ENCODE measurements at places on chromosomes 1 and 21. TPM values are rescaled to one million over a fixed set of nuclear protein-coding genes. Genes with fewer than 3 reads are reported as not detected.

GRCh38 chr1:19840228-19840627 is 25.1 kb upstream of the RNF186 start:
- no peak for DNase-seq

DNA sequence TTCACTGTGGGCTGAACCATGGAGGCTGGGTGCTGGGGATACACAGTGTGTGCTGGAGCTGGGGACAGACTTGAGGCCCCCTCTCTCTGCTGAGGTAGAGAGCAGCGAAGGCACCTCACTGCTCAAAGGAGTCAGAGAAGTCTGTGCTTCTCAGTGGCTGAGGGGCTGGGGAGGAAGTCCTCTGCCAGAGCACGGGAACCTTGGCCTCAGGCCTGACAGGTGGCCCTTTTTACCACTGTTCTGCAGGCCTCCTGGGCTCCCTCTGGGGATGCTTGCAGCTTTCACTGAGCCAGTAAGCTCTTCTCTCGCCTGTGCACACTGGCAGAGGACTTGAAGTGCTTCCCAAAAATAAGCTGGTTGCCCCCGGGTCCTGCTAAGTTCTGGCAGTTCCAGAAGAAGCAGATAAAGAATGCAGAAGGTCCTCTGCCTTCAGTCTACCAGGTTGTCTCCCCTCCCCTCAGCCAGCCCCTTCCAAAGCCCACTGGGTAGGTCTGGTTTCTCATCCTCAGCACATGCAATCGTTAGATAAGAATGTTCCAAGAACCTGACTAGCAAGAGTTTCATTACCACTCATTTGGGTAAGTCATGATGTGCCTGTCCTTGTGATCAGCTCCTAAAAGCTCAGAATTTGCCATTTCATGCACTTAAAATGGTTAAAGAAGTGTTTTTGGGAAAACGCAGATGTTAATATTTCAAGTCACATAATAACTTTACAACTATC is 53.9 kb downstream of the TENT5C start:
- DNase-seq: no peak

DNA sequence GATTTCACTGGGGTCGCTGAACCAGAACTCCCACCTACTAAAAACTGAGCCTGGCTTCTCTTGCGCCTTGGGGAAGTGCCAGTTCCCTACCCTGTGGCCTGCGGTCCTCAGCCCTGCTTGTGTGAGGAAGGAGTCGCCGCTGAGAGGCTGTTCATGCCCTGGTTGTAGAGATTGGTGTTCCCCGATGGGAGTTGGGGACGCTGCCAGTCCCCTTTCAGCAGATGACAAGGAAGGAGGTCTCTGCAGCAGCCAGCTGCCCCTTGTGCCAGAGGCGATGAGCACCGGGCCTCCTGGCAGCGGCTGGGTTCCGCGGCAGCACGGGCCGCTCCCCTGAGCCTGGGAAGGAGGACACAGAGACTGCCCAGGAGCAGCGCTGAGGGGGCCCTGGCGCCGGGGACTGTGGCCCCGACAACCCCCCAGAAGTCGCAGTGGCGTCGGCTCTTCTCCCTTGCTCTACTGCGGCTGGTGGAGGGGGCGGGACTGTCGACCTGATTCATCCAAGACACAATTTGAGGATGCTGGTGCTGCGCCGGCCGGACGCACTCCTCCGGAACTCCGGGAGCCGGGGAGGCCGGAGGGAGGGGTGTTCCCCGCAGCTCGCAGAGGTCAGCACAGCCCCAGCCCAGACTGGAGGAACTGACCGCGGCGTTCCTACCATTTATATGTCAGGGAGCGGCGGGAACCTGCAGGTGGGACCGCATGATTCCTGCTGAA is 12.0 kb upstream of the ADORA3 start:
- peak; percentile 84 for DNase-seq

DNA sequence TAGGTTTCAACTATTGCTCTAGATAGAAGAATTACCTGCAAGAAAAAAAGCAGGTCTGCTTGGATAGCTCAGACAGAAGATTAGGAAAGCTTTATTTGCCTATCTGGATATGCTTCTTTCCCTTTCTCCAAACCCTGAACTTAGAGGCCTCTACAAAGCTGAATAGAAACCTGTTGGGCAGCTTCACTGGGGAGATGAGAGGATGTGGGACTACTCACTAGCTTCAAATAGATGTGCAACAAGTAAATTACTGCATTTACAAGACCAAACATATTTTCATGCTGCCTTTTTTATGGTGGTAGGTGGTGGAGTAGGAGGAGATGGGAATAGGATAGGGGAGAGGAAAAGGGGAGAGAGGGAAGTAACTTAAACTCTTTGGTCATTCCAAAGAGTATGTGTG is 6.4 kb downstream of the CLCA2 start:
- DNase-seq: no peak

The TIAM1 gene
- total RNA-seq: 1.8 TPM

GRCh38 chr1:28115267-28115666 is 26.9 kb upstream of the EYA3 start:
- DNase-seq: no peak
